ENCODE measurements at places on chromosomes 7 and 10. TPM values are rescaled to one million over a fixed set of nuclear protein-coding genes. Genes with fewer than 3 reads are reported as not detected.

SNX8 gene
- 69.0 TPM for total RNA-seq

CLDN4 gene
- 0.71 TPM for total RNA-seq

PNLIPRP3 gene
- not detected for total RNA-seq

CRYGN gene
- 1.5 TPM for total RNA-seq

CALHM1 gene
- not detected for total RNA-seq

TUBAL3 gene
- not detected for total RNA-seq

UPK3BL2 gene
- total RNA-seq, result 9.9 TPM

GRID2IP gene
- total RNA-seq, result not detected

EIF5AL1 gene
- 0.22 TPM for total RNA-seq

PITX3 gene
- total RNA-seq, result not detected

CCM2 gene
- total RNA-seq, result 53.2 TPM

OPALIN gene
- total RNA-seq, result not detected

C10orf53 gene
- total RNA-seq, result not detected

SKAP2 gene
- 45.9 TPM for total RNA-seq

GALNT17 gene
- 2.2 TPM for total RNA-seq

LRRD1 gene
- total RNA-seq, result not detected

AKR1D1 gene
- not detected for total RNA-seq

SEC31B gene
- 9.8 TPM for total RNA-seq

CPVL gene
- 49.8 TPM for total RNA-seq

BHLHA15 gene
- 0.67 TPM for total RNA-seq

DGKB gene
- total RNA-seq, result 0.35 TPM

LAMTOR4 gene
- 112 TPM for total RNA-seq

PPRC1 gene
- total RNA-seq, result 49.7 TPM
